BJ (cell line): ENCODE measurements at places on chromosomes 12 and 14. TPM values are rescaled to one million over a fixed set of nuclear protein-coding genes. Genes with fewer than 3 reads are reported as not detected.

- no peak for DNase-seq
Observed at GRCh38 chr12:102939059-102939458, 18.4 kb upstream of the ASCL1 start.

GRCh38 chr14:32363761-32364160 is 34.7 kb downstream of the AKAP6 start:
- DNase-seq = no peak

DNA sequence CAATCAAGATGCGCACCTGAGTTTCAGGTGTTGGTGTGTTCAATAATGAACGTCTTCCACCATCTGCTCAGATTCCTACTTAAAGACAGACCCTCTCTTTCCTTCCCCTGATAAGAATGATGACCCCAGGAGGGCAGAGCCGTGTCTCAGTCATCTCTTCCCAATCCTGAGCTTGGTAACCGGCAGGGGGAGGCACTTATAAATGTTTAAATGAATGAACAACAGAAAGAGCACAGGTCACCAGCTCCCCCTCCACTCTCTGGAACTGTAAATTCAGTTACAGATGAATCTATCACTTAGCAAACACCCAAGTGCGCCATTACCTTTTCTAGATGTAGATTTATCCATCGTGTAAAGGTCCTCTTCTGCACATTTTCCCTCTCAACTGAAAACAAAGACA is 72.4 kb upstream of the DICER1 start:
- no peak for DNase-seq

GRCh38 chr12:96396209-96396608 is 4.0 kb downstream of the CDK17 start:
- DNase-seq = no peak

Gene SSTR1
- 42.2 and 55.9 TPM in 2 replicates for polyA plus RNA-seq

Gene RAPGEF3
- 1.3 and 2.4 TPM in 2 replicates for polyA plus RNA-seq

DNA sequence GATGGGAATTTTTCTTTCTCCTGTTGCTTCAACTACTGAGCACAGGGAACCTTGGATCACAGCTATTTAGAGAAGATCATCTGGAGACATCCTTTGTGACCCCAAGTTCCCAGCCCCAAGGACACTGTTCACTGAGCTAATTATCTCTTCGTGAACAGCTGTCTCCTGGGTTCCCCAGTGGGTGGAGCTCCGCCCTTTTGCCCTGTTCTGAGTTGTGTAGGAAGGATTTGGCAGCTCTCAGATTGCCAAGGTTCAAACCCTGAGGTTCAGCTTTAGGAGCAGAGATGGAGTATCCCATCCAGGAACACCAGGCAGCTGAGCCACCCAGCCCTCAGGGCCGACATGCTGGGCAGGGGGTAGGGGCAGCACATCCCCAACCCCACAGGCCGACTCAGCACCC is 32.0 kb downstream of the NGB start:
- DNase-seq = no peak

- no peak for DNase-seq
Observed at GRCh38 chr14:60165547-60165876, 314 bp upstream of the DHRS7 start.

- no peak for DNase-seq
Observed at GRCh38 chr12:28409892-28410291, 219.6 kb downstream of the CCDC91 start.

- DNase-seq = no peak
Observed at GRCh38 chr14:78425330-78425729, 255.2 kb downstream of the NRXN3 start.

Gene EMP1
- polyA plus RNA-seq = 228 and 258 TPM in 2 replicates

Gene DIO3
- polyA plus RNA-seq = not detected in 2 replicates

DNA sequence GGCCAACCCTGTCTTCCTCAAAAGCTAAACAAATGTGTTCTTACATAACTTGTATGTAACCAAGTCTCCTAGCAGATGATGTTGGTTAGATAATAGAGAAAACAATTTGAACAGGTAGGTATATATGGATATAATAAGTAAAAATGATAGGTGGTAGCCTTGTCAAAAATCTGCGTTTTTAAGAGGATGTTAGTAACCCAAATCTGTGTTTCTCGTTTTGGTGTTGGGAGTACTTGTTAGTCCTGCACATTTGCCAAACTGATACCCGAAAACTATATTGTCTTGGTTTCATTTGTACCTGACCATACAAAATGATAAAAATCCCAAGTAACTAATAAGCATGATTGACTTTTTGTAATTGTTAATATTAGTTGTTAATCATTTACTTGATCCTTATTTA is 8.1 kb downstream of the SRSF5 start:
- DNase-seq = no peak

- no peak for DNase-seq
Observed at GRCh38 chr12:101706403-101706802, 9.0 kb downstream of the CHPT1 start.

Gene NCAPD2
- polyA plus RNA-seq = 55.8 and 65.6 TPM in 2 replicates
